HT-29 (cell line): ENCODE measurements at places on chromosomes 3 and 15.
A peak's percentile ranks its signal among the peaks of the same experiment; 100 is the strongest.

- no peak for DNase-seq
Observed at GRCh38 chr3:194994551-194994981, 276.4 kb downstream of the XXYLT1 start.

DNA sequence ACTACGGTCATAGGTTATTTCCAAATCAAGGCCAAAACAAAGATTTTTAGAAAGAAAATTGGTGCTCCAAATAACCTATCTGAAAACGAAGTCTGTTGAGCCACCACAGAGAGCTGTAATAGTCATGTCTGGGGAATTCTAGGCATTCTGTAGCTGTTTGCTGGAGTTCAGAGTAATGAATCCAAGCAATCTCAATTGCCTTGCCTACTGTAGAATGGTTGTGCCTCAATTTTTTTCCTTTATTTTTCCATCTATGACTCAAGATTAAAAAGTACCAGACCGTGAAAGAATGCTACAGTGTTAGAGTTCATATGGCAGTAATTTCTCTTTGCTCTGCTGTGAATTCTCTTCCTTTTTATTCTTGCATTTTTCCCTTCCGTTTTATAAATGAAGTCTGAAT, 1007.2 kb upstream of the ALCAM start:
- no peak for DNase-seq

DNA sequence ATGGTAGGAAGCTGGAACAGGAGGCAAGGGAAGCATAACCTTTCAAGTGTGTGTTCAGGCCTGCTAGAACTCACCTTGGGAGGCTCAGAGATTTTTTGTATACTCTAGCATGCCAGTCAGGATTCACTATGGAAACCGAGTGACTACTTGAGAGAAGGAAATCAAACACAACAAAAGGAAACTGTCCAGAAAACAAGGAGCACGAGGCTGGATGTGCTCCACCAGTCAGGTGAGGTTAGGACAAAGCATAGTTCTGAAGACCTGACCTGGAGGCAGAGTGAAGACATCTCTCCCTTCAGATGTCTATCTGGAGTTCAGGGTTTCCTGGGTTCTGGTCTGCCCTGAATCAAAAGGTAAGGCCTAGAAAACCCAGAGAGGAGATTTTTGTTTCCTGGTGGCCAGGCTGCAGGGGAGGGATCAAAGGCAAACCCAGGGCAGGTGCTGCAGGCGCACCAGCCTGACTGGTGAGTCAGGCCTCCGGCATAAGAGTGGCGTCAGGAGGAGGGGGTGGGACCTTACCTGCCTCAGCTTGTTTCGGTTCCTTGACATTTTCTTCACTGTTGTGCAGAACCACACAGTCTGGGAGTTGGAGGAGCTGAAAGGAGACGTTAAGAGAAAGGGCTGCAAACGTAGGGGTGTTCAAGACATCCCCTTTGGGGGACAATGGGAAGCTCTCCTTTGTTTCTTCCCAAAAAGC, 52.2 kb upstream of the OSBPL11 start:
- DNase-seq, result peak; percentile 92

GRCh38 chr3:127754411-127755304, 67.7 kb downstream of the MGLL start:
- no peak for DNase-seq

DNA sequence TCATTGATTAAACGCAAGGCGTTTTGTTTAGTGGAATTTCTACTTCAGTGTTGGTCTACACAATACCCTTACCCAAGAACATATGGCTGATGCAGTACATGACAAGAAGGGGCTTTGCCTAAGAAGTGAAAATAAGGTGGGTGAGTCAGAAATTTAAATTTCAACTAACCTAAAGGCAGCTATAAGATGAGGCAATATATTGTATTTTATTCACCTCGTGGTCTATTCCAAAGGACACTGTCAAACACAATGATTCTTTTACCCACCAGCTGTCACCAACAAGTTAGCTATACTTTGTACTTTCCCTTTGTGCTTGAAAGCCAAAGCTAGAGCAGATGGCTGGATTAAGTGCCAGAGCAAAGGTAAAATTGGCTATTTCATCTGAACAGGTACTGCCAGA, 10.9 kb upstream of the SETMAR start:
- DNase-seq, result no peak

- no peak for DNase-seq
Observed at GRCh38 chr3:127053979-127054378, 71.1 kb downstream of the PLXNA1 start.

- peak; percentile 8 for DNase-seq
Observed at GRCh38 chr3:191768421-191768820, 307.5 kb downstream of the PYDC2 start.
